RKO (cell line): ENCODE measurements at places on chromosomes 2 and 18.

GRCh38 chr2:110791435-110791834 lies 59.1 kb downstream of the ACOXL start:
- DNase-seq: peak; percentile 21

DNA sequence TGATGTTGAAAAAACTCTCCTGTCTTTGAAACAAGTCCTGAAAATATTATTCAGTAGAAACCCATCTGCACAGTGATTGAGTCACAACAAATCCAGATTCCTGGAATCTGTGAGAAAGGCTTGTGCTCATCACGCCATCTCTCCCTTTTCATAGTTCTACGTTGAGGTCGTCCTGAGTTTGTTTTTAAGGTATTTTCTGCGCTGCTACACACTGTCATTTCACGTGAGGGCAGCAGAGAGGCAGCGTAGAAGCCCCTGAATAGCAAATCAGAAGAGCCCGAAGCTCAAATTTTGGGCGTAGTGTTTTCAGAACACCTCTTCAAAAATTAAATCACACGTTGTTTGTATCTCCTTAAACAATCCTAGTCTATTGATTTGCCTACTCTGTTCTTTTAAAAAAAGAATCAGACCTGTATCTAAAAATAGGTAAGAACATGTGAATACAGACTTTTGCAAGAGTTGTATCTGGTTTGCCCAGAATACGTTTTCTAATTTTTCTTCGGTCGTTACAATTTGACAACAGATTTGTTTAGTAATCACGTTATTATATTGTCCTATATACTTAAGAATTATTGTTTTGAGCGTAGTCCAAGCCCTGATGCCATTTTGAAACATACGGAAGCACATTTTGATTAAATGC lies 61.6 kb upstream of the SLC38A11 start:
- DNase-seq: peak; percentile 61

DNA sequence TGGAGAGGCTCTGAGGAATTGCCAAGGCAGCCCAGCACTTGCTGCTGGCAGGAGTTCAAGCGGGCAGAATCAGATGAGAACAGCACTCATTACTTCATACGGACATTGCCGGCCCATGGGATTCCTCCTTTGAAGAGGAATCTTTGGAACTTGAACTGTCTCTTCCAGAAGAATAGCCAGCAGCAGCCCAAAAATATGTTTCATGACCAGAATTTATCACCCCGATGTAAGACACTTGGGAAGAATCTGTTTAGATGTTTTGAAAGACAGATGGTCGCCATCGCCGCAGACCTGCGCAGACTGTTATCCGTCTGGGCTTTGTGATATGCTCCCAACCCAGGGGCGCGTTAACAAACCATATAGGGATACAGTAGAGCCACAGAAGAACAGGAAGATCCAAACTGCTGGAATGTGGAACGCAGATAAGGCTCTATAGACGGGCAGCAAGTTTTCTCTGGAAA lies 3.7 kb upstream of the ADI1 start:
- no peak for DNase-seq

GRCh38 chr2:45813003-45813941 lies 161.8 kb downstream of the PRKCE start:
- DNase-seq: no peak

DNA sequence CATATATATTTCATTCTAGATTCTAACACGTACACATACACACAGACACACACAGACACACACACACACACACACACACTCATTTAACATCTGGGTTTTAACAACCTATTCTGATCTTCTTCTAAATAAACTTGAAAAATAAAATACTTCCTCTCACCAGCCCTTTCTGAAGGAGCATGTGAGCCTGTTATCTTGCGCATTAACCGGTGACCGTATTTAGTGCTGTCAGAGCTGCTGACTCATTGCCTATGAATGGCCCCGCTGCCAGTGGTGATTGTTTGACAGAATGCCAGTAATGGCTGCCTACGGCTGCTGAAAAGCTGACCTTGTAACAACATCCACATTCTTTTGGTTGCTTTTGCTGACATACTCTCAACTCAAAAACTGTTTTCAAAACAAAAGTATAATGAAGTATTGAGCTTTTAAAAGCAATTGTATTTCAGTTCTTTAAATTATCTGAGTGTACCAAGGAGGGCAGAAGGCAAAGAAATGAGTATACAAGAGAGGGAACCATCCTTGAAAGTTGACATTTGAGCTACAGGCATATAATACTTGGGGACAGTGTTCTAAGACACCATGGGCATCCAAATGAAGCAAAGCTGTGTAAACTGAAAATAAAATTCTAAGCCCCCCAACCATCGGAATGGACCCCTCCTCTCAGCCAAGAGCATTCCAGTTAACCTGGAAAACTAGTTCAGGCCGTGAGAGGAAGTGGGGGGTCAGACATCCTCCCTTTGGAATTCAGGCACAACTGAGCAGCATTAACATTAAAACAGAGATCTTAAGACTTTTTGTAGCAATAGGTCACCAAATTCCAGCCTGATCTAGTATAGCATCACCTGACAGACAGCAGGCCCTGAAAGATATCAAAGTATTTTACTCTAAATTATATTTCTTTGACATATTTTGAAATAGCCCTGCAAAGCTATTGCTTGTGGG lies 50.2 kb upstream of the DTNA start:
- DNase-seq: peak; percentile 88

DNA sequence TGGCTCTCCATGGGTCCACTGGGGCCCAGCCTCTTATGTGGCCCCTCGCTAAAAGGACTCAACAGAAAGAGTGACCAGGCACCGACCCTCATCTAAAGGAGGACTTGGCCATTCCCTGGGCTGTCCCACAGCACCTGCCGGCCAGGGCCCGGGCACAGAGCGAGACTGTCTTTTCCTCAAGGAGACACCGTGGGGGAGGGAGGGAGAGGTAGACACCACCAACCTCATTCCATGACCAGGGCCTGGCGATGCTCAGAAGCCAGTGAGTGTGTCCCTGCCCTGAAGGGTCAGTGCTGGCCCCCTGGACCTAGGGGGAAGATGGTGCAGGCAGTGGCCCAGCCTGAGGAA lies 39.8 kb upstream of the ALPP start:
- no peak for DNase-seq

- DNase-seq: peak; percentile 16
These were observed 270.0 kb downstream of the CYRIA start for GRCh38 chr2:16395601-16396000.

DNA sequence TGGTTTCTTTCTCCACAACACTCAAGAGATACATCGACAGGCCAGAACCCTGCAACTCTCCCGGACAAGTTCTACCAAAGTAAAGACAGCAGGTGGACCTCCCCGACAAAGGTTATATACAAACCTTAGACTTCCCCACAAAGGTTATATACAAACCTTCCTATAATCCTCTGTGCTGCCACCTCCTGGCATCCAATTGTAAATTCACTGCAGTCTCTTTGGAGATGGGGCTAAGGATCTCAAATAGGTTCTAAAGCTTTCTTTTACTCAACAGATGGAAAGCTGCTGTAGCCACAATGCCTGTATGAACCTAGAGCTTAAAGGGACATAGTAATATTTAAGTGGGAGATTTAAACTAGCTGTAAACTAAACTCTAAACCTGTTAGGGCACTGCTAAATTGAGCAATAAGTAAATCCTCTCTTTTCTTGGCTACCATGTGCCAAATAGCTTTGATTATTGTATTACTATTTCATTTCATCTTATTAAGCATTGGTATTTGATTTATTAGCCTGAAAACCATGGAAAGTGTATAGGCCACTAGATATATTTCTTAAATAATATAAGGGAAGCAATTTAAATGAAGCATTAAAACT lies 9.8 kb upstream of the MREG start:
- DNase-seq: peak; percentile 73

DNA sequence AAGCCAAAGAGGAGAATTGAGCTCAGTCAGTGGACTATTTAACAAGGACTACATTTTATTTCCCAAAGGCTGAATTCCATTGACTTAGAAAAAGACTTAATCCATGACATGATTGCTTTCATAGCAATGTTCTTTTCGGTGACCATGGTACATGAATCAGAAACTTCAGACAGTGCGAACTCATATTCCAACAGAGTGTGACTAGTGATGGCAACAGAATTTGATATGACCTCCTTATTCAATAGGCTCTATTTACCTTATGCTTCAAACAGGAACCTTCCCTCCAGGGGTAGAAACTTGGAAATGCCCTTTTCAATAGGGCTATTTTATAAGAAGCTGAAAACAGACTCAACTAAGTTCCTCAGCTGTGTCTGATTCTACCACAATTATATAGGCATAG lies 191.9 kb downstream of the RND3 start:
- no peak for DNase-seq

DNA sequence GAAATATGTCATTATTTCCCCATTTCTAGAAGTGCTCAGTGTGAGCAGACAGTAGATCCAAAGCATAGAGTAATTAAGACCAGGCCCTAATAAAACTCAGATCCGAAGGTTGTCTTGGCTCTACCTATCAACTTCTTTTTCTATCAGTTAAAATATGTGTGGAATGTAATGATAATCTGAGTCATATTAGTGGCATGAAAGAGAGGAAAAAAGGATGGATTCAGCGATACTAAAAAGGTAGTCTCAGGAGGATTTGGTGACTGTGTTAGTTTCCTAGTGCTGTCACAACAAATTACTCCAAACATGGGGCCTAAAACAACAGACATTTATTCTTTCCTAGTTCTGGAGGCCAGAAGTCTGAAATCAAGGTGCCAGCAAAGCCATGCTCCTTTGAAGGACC lies 103.7 kb upstream of the NABP1 start:
- no peak for DNase-seq

DNA sequence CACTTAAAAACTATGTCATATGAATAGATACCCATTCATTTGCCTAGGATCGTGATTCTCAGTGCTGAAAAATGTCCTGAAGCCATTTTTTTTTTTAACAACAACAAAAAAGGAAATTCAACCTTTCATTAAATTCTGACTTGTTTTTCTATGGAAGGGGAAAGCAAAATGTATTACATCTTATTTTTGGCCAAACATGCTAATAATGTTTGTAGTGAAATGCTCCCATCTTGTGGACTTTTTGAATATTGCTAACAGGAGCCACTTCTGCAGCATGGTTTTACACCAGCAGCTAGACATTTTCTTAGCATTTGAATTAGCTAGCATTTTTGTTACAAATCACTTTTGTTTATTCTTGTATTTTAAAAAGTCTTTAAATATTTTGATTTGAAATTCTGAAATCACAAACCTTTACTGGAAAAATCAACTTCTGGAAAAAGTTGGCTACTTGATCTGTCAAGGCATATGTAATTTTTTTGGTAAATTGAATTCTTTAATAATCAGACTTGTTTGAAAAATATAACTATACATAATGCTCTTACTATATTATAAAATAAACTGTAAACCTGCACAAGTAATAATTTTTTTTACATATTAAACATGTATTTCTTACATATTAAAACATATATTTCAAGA lies 75.8 kb downstream of the KIDINS220 start:
- DNase-seq: peak; percentile 63

- no peak for DNase-seq
These were observed 8.8 kb downstream of the FOSL2 start for GRCh38 chr2:28401411-28401810.

DNA sequence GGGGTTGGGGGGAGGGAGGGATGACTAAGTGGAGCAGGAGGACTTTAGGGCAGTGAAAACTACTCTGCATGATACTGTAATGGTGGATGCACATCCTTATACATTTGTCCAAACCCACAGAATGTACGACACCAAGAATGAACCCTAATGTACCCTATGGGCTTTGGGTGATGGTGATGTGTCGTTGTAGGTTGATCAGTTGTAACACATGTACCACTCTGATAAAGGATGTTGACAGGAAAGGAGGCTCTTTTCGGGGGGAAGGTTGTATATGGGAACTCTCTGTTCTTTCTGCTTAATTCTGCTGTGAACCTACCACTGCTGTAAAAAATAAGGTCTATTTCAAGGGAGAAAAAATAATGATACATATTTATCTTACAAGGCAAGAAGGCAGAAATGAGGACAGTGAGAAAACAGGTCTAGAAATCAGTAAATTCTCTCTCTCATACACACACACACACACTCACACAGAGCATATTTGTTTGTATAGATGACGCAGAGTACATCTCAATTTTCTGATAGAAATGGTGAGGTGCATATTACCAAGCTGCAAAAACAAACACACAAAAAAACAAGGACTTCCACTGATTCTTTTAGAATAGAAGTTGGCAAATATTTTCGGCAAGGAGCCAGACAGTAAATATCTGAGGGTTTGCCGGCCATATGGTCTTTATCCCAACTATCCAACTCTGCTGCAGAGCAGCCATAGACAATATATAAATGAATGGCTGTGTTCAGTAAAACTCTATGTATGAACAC lies 20.2 kb downstream of the FAM124B start:
- DNase-seq: no peak

DNA sequence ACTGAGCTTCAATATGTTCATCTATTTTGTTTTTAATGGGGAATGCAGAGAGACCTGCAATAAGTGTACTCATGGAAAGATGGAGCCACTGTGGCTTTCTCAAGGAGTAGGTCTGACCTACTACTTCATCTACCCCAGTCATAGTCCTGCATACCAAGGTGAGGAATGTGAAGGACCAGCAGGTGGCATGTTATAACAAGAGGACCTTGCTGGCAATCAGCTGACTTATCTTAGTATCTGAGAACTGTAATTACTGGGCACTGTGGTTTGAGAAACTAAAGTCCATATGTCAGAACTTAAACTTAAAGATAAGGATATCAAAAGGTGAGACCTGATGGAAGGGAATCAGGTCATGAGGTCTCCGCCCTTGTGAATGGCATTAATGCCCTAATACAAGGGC lies 1104.2 kb downstream of the BCL11A start:
- peak; percentile 3 for DNase-seq

- DNase-seq: peak; percentile 51
These were observed 38.5 kb downstream of the PSMG2 start for GRCh38 chr18:12741351-12741750.

GRCh38 chr2:40550085-40550484 lies 98.2 kb upstream of the SLC8A1 start:
- no peak for DNase-seq

GRCh38 chr2:226782092-226782713 lies 17.4 kb downstream of the IRS1 start:
- DNase-seq: no peak

GRCh38 chr18:21998486-21998885 lies 170.9 kb upstream of the GATA6 start:
- no peak for DNase-seq

DNA sequence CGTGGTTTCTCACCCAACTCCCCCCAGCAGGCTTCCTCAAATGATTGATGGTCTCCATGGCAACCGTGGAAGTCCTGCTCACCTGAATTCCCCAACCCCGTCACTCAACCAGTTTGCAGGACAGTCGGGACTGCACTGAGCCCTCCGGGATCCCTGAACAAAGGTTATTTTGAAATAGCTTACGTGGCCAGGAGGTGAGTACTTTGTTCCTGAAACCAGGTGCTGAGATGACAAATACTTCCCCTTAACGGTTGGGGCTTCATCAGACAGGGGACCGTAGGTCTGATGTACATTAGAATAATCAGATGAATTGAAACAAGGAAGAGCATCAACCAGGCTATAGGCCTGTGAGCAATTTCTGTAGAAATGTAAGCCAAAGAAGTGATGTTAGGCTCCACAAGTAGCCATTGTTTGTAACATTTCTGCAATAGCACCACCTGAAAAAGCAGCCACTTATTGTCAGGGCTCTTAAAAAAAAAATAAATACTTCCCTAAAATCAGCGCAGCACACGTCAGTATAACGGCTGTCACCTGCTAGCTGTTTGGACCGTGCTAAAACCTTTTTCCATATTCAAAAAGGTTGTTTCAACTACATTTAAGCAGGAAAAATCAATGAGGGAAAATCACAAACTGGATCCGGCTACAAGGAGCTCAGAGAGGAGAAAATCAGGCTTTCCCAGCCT lies 206.4 kb upstream of the ID2 start:
- DNase-seq: no peak

GRCh38 chr2:4357121-4357520 lies 653.7 kb downstream of the DCDC2C start:
- DNase-seq: no peak
